ENCODE measurements at places on chromosomes 13 and 19.

- no peak for DNase-seq
These were observed 1.2 kb upstream of the ZNF225 start for GRCh38 chr19:44111910-44112463.

GRCh38 chr13:81596224-81596753 is 1255.4 kb upstream of the SPRY2 start:
- no peak for DNase-seq

GRCh38 chr19:29417048-29417447 is 108.7 kb upstream of the VSTM2B start:
- DNase-seq, result no peak

- DNase-seq, result no peak
These were observed 7.3 kb downstream of the ADPRHL1 start for GRCh38 chr13:113445791-113446487.

DNA sequence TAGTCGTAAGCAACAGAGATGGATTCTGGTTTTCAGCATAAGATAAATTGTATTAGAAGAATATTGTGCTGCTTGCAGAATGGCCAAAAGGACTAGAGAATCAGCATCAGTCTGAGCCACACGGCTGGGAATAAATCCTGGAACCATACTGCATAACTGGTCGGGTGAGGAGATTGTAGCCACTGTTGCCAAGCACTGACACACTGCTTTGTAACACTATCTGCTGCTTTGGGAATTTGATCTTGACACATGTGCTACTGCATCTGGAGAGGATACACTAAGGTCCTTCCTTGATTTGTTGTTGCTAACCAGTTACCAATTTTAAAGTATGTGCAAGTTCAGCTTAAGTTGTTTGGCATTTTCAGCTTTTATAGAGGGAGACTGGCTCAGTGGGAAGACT is 1.9 kb downstream of the HNRNPA1L2 start:
- no peak for DNase-seq

Measured in stimulated activated CD4-positive, alpha-beta T cell treated with anti-CD3 and anti-CD28 coated beads, Interleukin-1b, Interleukin-23, amount 100 ng/mL, for 24 hours (primary cell).